CD4-positive, alpha-beta T cell treated with Interleukin-4 for 1 hour (primary cell): ENCODE measurements at places on chromosomes 1 and 21.

GRCh38 chr1:7224081-7224534, 438.9 kb downstream of the CAMTA1 start:
- no peak for DNase-seq

DNA sequence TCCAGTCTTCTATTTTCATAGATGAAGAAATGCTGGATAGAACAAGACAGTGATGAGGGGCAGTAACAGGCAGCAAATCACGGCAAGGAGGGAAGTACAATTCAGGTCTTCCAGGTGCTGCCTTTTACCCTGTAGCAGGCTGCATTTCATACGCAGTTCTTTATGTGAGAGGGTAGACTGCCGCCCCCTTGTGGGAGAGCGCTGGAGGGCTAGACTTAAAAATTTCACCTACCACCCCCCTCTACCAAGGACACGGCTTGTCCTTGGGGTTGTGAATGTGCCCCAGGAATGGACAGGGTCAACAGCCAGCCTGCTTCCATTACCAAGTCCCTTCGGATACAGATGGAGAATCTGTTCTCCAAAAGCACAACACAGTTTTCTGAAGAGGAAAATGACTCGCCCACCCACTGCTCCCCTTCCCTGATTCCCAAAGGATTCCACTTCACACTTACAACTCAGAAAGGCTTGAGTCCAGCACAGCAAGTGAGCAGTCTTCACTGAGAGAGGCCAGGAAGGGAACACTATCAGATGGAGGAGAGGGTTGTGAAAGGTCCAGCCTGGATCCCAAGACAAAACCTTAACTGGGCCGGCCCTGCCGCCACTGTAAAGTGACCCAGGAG, 7.4 kb downstream of the WDR77 start:
- peak; percentile 73 for DNase-seq

- DNase-seq: no peak
Measured at GRCh38 chr1:5664906-5665875, 327.0 kb downstream of the NPHP4 start.

DNA sequence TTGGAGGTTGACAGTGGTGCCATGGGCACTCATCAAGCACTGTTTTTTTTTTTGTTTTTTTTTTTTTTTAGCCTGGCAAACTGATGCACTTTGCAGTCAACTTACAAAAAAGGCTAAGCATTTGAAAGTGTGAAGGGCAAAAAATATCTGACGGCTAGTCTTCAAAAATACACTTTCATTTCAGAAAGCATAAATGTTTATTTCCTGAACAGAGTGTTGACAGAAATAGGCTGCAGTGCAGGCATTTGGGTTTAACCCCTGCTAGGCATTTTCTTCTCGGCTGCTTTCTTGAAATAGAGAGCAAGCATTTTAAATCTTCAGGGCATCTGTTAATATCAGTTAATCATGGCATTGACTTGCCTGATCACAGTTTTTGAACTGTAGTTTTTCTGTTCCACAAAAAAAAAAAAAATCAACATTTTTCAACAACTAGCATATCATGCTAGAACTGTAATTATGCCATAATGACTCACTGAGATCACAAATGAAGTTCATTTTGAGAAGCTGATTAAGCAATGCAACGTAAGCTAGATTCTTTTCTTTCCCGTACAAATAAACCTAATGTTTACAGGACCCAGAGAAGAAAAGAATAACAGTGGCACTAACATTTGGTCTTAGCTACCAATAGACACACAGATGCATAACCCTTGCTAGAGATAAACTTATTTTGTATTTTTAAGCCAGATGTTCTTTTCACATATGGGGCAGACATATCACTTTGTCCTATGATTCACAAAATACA, 100.4 kb upstream of the USH2A start:
- DNase-seq: no peak

GRCh38 chr1:19466112-19466561, 19.2 kb downstream of the CAPZB start:
- DNase-seq: no peak

GRCh38 chr1:189774721-189775287, 702.9 kb downstream of the BRINP3 start:
- DNase-seq: no peak

DNA sequence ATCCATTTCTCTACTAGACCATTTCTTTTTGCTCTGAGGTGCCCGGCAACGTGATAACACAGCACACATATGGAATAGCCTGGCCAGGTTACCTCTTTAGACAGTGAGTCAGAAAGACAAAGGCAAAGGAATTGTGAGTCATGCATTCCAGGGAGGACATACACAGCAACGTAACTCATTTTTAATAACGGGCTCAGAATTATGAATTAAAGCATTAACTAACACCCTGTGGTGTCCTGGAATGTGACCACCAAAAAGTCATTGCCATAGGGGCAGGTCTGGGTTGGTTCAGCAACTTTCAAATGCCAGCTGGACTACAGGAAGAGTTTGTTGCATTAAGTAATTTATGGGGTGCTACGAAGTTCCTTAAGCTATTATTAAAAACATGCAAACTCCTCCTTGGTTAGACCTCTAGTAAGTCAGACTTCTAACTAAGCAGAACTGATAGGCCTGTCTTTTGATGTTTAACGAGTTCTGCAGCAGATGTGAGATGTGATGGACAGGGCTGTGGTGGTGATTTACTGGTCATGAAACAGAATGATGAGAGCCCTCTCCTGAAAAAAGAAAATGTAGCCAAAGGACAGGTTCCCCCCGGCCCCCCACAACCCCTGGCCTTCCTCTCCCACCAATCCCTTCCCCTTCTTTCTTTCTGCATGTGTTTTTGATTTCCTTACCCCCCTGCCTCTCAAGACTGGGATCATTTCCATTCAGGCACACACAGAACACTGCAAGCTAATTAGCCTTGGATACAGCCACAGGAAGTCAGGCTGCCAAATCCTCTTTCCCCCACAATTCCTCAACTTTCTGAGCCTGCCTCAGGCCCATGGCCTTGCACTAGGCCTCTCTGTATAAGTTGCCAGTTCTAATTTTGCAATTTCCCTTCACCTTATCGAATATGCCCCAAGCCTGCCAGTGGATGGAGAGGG, 88.9 kb upstream of the HAO2 start:
- no peak for DNase-seq

- DNase-seq: peak; percentile 83
Measured at GRCh38 chr1:17125756-17126237, 6.5 kb upstream of the PADI2 start.

DNA sequence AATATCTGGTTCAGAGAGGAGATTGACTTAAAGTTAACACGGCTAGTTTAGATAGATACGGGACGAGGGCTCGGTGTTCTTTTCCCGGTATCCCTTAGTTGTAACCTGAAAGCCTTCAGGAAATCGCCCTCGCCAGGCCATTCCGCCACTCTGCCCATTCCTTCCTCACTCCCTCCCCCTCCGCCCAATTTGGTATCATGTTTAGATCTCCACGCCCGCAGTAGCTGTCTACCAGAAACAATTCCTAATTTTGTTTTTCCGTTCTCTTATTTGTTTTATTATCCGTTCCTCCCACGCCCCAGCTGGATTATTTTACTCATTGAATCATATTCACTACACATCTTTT, 685 bp upstream of the VAMP4 start:
- DNase-seq: no peak

GRCh38 chr1:229065613-229066012, 205.3 kb upstream of the RAB4A start:
- DNase-seq: no peak

DNA sequence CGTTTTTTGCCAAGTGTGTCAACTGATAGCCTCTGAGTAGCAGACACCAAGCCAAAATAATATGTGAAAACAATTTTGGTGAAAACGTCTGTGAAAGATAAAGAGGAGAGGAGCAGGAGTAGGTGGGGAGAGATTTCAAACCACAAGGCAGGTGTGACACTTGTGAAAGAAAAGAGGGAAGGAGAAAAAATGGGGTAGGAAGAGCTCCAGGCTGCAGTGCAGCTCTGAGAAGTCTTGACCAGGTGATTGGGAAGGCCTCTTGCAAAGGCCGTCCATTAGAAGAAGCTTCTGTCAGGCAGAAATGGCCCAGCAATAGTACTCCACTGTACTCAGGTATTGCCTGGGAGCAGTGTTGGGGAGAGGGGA, 10.6 kb upstream of the RAVER2 start:
- DNase-seq: no peak

GRCh38 chr1:23897083-23897482, 16.1 kb downstream of the CNR2 start:
- no peak for DNase-seq

DNA sequence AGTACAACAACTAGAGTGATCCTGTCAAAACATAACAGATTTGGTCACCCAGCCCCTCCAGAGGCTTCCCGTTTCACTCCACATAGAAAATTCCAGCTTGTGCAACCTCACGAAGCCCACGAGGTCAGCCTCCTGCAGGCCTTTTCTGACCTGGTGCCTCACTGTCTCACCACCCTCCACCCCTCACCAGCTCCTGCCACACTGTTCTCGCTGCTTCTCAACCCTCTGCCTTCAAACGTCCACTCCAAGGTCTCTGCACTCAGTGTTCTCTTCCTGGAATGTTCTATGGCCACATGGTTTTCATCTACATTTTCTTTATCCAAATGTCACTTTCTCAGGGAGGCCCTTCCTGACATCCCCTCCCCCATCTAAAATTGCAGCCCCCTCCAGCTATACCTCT, 178.9 kb downstream of the DHRS3 start:
- DNase-seq: no peak

DNA sequence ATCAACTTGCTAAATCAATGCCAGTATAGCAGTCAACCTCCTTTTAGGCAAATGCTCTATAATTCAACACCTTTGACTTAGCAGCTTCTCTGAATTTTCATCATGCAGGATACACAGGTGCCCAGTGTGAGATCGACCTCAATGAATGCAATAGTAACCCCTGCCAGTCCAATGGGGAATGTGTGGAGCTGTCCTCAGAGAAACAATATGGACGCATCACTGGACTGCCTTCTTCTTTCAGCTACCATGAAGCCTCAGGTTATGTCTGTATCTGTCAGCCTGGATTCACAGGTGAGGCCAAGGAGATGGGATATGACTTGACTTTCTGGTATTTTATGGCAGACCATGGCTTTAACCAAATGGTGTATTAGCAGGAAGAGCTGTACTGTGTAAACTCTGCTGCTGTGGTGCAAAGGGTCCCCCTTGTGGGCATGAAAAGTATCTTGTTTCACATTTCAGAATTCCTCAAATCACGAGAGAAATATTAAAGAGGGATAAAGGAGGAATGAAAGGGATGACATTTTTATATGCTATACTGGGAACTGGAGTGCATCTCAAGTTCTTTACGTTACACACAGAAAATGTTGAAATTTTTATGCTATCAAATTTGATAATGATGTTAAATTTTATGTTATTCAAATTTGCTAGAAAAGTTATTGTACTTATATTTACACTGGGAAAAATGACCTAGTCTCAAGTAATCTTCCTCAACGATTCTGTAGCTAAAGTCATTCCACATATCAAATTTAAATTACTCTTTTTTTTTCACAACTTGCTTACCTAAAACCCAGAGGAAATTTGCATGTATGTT, 88.9 kb downstream of the CRB1 start:
- no peak for DNase-seq

DNA sequence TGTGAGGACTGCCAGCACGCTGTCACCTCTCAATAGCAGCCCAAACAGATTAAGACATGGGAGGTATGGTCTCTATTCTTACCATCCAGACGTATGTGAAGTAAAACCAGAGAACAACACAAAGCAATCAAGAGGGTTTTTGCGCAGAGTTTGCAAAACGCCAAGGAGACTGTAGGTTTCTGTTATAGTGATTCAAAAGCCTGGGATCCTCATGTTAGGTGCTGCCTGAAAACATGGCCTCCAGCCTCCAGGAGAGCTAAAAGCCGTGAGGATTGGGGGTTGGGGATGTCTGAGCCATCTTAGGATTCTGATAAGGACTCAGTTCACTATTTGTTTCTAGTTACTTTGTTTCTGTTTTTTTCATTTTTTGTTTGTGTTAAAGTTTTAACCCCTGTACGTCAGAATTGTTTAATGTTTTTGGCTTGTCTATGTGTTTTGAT, 4.2 kb upstream of the CCT8 start:
- no peak for DNase-seq

DNA sequence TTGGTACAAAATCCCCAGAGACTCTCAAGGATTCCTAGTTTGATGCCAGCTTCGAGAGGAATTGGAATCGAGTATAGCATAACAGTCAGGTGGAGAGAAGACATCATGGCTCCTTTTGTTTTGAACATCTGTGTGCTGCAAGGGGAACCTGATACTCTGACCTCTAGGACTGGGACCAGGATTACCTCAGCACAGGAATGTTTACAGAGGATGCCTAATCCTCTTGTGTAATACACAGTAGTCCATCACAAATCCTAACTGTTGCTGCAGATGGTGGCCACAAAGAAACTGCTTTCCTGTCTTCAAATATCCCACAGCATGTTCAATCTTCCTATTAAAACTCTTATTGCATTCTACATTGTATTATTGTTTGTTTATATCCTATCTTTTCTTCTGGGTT, 111.8 kb upstream of the PRMT6 start:
- no peak for DNase-seq

GRCh38 chr1:168903237-168903830, 174.3 kb upstream of the DPT start:
- DNase-seq: no peak

DNA sequence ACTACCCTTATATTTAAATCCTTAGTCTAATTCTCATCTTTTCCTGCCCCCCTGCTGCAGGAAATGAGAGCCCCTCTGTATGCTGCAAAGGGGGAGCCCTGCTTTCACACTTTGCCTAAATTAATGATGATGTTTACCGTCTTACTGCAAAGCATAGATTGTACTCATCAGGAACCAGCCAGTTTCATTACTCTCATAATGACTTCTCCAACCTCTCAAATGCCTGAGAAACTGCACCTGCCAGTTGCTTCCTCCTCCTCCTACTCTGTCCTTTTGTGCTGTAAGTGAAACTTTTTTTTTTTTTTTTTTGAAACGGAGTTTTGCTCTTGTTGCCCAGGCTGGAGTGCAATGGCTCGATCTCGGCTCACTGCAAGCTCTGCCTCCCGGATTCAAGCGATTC, 101.7 kb downstream of the ADSS2 start:
- DNase-seq: no peak

DNA sequence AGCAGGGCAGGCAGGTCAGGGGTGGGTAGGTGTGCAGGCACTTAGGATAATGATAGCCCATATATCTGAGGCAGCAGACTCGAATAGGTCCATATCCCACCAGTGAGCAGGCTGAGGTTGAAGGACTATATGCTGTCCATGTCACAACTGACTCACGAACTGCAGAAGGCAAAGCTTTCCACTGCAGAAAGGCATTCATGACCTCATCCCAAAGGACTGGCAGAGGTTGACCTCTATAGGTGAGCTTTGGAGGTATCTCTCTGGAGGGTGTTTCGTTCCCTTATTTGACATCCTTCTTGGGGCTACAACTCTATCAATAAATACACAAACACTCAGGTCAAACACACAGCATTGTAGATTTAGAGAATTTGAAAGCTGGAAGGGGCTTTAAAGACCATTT, 42.8 kb upstream of the MARK1 start:
- DNase-seq: no peak
